Activated CD4-positive, alpha-beta T cell treated with anti-CD3 and anti-CD28 coated beads, Interleukin-2, Interleukin-6, amounts not matched to agents 100 ng/mL and 50 ng/mL, durations not matched to agents 16 hours and 8 hours (primary cell): ENCODE measurements at places on chromosomes 6 and 20.

DNA sequence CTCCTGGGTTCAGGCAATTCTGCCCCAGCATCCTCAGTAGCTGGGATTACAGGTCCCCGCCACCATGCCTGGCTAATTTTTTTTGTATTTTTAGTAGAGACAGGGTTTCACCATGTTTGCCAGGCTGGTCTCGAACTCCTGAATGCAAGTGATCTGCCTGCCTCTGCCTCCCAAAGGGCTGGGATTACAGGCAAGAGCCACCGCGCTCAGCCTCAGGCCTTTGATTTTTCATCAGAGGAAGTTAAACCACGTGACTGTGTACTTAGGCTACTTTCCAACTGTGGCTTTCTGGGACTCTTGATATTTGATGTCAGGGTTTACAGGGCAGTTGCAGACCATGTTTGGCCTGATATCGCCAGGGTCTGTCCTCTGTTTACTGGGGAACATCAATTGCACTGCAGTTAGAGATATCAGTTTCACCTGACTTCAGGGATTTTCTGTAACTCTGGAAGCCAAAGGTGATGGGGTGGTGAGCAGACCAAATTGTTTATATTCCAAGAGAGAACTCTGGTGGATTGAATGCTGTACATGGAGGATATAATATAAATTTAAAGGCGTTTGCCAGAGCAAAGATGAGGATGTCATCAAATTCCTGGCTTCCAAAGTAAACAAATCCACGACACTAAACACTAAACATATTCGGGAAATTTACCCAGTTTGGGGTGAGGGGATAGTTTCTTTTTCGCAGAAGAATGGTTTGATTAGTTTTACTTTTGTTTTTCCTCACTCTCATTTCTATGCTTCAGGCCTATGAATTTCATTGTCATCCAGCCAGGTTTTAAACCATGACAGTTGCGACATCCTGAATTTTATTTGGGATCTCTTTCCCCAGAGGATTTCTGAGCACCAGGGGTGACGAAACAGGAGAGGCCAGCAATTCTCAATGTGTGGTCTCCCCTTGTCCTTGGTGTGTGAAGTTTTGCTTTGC is 4.2 kb downstream of the PSMF1 start:
- peak; percentile 45 for DNase-seq

GRCh38 chr6:162165479-162165878 is 562.1 kb downstream of the PRKN start:
- DNase-seq, result no peak

- DNase-seq, result no peak
These were observed 3.3 kb upstream of the TMC2 start for GRCh38 chr20:2533118-2533517.

DNA sequence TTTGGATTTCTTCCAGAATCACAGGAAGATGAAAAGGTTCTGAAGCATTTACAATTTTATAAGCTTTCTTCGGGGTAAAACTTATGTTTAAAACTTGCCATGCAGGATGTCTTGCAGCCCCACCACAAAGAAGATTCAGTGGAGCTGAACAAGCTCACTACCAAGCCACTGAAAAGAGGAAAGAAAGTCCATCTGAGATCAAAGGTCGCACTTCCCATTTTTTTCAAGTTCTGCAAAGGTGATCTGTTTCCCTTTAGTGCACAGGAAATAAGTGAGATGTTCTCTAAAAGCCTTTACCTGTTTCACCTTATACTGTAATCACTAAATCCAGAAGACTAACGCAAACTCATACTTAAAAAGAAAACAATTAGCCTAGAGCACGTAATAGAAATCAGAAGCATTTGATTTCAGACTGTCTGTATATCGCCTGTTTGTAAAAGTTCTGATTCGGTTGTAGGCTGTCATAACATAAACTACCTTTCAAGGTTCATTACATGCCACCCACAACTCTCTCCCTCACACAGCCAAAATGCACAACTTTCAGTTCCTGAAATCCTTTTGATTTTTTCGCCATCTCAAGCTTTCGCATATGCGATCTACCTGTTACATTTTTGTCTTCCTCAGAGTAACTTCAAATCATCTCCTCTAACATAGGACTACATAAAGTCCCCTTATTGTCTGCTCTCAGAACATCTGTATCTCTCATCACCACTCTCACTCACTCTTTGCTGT is 1.8 kb downstream of the ECHDC1 start:
- DNase-seq, result no peak

GRCh38 chr6:139519571-139520031 is 145.2 kb upstream of the CITED2 start:
- DNase-seq, result no peak

DNA sequence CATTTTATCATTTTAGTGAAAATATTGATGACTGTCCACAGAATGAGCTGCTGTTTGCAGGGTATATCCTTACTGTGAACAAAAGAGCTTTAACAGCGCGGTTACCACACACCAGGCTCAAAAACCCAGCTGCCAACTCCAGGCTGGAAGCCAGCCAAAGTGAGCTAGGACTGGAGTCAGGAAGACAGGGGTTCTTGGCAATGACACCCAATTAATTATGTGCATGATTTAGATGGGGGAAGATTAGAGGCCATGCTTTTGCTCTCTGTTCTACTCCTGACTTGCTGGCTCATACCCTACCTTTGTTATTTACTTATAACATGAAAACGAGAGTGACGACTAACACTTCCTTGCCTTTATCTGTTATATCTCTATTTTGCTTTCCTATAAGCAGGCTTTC is 128.9 kb upstream of the SHLD1 start:
- no peak for DNase-seq
